ENCODE measurements at places on chromosomes 5 and 9.
A peak's percentile ranks its signal among the peaks of the same experiment; 100 is the strongest.

DNA sequence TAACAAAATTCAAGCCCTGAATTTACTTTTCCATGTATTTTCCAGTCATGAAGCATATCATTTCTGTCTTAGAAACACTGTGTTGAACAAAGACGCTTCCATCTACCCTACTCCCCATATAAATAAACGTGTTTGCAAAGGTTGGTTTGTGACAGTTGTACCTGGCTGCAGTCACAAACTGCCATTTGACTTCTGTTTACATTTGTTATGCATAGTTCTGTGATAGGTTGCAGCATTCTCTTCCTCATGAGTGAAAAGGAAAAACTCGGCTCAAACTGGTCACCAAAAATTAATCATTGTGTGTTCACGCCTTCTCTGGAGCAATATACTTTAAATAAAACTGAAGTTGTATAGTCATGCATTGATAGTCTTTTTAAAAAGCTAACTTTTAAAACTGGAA, 69.3 kb upstream of the MOCS2 start:
- no peak for DNase-seq

DNA sequence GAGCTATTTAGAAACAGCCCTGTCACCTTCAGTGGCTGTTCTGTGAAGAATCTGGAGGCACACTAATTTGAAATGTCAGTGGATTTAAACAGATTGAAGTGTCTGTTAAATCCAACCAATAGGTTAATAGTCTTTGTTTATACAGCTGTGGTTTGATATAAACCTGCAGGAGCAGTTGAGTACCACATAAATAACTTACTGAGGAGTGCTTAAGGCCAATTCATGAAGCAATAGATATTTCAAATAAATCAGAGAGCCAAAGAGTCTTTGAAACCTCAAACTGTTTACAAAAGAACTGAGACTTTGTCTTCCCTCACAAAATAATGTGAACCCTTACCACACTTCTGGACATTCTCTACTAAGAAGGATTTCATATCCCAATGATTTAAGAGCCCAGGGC, 111.9 kb downstream of the FEM1C start:
- DNase-seq, result no peak

- peak; percentile 56 for DNase-seq
Measured at GRCh38 chr5:141811287-141812155, 66.7 kb downstream of the PCDH1 start.

DNA sequence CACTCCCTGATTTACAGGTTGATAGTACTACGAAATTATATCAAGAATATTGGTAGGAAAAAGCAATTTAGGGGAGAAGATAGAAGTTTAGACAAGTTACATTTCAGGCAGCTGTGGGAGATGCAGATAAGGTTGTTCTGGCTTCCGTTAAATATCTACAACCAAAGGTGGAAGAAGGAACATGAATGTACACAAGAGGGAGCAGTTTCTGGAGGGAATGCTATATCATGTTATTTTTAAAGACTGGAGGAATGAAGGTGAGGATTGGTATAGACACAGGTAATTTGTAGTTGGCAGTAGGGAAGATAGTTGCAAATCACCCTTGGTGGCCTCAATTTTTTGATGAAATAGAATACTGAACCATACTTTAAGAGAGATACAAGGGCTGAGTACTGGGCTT, 187.3 kb upstream of the NMUR2 start:
- no peak for DNase-seq

- DNase-seq, result no peak
Measured at GRCh38 chr5:22665801-22666200, 187.3 kb downstream of the CDH12 start.

DNA sequence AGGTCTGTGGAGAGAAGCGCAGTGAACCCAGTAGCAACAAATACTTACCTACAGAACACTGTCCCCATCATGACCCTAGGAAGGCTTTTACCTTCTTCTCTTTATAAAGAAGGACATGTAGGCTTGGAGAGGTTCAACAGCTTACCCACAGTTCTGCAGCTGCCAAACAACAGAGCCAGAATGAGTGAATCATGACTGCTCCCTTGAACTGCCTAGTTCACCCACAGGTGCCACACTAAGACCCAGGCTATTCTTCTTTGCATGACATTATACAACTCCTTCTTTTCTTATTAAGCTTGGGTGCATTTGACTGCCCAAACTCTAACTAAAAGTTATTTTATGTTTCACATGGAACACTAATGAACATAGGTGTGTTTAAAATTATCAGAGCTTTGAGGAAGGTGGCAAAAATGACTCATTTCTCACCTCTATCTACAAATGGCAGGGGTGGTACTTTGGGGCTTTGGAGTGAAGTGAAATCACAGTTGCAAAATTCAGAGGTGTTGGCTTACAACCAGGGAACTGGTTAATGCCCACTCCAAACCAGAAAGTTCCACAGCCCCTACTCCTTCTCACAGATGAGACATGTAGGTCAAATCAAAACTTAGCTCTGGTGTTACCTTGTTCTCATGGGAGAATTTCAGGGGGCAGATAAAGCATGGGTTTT, 201.6 kb downstream of the SEMA6A start:
- no peak for DNase-seq

DNA sequence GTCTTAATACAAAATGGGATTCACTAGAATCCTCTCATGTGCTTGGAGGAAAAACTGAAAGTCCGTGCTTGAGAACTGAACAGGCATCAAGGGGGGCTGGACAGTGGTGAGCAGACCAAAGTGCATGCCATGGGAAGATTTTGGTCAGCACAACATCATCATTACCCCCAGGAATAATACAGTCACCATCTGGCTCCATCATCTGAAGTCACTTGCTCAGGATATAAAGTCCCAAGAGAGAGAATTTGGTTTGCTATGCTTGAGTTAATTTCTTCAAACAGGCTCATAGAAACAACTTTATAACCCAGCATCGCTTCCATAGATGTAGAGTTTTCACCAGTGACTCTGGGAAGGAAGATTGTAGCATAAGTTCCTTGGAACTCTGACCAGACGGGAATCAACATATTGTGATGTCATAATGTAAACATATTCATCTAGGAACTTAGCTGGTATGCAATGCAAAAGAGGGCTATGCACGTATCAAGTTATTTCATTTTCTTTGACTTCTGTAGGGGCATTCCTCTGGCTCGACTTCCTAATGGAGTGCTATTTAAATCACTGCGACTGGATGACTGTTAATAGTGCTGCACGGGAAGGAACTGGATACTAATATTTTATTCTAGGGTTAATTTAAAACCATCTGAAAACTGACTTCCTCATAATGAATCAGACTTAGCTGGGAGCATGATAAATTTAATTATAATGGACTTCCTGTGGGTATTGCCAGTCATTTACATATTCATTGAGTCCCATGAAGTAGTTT, 145.2 kb downstream of the MTRR start:
- no peak for DNase-seq

- DNase-seq, result no peak
Measured at GRCh38 chr5:78895616-78896015, 89.5 kb downstream of the ARSB start.

DNA sequence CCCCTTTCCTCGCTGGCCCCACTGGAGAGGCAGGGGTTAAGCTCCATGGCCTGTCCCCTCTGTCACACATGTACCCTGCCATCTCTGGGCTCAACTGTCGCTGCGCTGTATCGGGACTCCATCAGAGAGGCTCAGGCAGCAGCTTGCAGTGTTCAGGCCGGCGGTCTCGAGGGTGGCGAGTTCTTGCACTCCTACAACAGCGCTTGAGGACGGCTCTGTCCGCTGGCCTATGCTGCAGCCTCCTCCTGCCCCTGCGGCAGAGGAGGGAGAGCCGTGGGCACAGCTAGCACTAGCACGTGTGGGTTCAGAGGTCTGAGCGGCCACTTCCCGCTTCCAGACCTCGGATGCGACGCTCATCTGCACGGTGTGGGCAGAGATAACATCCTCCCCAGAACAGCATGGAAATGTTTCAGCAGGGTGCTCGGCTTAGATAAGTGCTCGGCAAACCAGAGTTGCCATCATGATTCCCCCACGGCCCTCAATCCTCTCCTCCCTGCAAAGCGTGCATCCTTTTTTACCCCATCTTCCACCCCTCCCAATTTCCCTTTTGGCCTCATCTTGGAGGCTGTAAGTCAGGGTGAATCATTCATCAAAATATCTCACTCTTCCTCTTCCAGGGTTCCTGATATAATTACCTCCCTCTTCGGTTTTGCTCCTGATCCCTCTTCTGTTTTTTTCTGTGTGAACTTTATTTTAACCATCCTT, 41.9 kb upstream of the FUBP3 start:
- no peak for DNase-seq

DNA sequence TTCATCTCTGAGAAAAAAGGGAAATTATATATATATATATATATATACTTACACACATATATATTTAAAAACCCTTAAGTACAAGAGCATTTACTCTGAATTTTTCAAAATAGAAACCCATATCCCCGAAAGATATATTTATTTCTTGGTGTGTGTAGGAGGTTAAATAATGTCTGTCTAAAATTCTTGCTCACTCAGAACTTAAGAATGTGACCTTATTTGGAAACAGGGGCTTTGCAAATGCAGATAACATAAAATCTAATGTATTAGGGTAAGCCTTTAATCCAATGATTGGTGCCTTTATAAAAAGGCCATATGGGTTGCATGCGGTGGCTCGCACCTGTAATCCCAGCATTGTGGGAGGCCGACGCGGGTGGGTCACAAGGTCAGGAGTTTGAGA, 517.3 kb upstream of the TLE4 start:
- no peak for DNase-seq

DNA sequence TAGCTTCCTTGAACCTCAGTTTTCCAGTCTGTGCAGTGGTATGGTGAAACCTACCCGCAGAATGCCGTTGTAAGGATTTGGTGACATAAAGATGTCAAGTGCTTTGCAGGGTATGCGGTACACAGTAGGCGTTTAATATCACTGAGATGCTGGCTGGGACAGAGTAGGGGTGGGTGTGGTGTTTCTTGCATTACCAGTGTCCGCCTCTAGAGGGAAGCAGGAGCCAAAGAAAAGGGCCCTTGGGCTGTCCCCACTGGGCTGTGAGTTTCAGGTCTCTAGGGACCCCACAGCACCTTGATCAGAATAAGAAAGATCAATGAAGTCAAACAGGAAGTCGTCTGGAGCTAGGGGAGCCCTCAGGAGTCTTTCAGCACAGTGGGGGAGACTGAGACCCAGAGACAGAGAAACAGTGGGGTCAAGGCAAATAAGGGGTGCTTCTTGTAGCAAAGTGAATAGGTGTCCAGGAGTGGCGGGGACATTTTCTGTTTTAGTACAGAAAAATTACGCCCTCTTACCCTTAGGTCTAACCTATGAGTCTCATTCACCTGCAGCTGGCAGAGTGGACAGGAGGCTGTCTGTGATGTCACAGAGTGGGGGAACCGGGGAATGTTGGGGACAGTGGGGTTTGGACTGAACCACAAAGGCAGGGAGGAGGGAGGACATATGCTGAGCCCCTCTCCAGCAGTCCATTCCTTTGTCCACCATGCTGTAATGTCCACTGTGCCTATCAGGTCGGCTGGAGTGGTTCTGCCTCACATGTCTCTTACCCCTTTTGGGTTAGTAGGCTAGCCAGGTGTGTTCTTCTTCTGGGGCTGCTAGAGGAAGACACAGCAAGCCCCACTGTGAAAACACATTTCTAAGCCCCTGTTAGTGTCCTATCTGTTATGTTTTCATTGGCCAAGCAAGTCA, 4.7 kb upstream of the TEX53 start:
- DNase-seq, result peak; percentile 68

GRCh38 chr5:43039471-43040286, 440 bp downstream of the ANXA2R start:
- peak; percentile 52 for DNase-seq

DNA sequence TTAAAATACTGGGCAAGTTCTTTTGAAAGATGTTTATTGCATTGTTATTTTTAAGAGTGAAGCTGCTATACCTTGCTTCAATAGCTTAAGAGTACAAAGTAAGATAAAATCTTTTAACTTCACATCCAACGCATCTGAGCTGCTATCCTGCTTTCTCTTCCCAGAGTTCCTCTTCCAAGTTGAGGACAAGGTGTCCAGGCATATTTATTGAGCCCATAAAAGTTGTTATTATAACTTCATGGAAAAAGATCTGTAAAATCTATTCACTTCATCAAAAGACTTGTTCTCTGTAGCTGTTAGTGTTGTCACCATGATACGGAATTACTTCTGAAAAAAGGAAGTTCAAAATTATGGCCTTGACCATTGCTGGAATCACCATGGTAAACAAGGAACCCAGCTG, 306.2 kb upstream of the ELAVL2 start:
- no peak for DNase-seq

- DNase-seq, result no peak
Measured at GRCh38 chr9:31394015-31394473, 990.4 kb upstream of the ACO1 start.

- peak; percentile 80 for DNase-seq
Measured at GRCh38 chr5:4868140-4868735, 271.9 kb upstream of the ADAMTS16 start.

DNA sequence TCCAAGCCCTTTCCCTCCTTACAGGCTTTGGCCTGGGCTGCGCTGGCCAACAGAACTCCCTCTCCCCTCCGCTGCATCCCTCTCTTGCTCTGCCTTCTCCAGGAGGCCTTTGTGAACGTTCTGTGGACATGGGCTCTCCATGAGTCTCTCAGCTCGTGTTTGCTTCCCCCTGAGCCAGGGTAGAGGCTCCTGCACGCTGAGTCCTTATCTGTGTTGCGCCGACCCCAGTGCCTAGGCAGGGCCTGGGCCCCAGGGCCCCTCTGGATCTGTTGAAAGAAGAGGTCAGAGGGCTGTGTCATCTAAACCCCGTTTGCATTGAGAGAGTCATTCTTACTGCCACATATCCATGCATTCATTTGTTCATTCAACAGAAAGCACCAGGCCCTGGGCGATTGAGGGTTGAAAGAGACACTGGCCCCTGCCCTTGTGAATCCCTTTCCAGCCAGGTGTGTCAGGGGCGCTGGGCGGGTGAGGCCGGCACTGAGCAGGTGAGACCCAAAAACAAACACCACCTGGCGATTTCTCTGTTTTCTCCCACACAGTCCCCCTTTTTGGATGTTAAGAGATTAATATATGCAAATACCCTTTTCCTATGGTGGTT, 111.2 kb upstream of the IER5L start:
- DNase-seq, result no peak

DNA sequence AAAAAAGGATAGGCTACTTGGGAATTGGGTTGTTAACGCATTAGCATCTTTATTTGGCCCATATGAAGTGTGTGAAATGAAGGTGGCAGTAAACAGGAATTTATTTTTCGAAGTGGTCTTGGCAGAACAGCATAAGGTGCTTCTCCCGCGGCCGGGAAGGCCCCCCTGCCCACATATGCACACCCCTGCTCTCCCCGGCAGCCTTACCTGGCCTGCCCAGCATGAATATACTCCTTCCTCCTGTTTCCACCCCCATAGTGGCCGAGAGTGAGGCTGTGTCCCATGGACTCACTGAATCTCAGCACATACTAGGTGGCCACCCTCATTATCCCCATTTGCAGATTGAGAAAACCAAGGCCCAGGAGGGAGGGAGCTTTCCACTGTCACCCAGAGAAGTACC, 54.0 kb upstream of the OLFM1 start:
- no peak for DNase-seq

- no peak for DNase-seq
Measured at GRCh38 chr5:125409861-125410536, 663.6 kb upstream of the ZNF608 start.

- no peak for DNase-seq
Measured at GRCh38 chr5:134026521-134027287, 21.9 kb upstream of the VDAC1 start.

- no peak for DNase-seq
Measured at GRCh38 chr5:121681229-121681855, 170.3 kb upstream of the FTMT start.
